ENCODE measurements at places on chromosomes 2 and 18.

DNA sequence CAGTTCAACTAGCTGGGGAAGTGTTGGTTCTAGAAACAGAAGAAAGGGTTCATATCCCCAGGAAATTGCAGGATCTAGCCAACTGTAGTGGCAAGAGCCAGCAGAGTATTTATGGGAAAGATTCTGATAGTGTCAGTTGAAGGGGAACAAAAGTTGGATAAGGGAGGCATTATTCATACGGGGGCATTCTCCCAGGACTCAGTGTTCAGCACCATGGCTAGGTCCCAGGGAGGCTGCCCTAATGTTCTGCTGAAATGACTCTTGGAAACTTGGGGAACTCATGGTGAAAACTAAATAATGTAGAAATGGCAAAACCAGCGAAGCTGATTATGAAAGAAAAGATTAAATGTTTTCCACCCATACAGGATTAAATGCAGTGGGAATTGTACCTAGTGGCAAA, 543.7 kb downstream of the TRIB2 start:
- no peak for DNase-seq

- no peak for DNase-seq
Observed at GRCh38 chr2:38600921-38601455, 1.7 kb downstream of the HNRNPLL start.

DNA sequence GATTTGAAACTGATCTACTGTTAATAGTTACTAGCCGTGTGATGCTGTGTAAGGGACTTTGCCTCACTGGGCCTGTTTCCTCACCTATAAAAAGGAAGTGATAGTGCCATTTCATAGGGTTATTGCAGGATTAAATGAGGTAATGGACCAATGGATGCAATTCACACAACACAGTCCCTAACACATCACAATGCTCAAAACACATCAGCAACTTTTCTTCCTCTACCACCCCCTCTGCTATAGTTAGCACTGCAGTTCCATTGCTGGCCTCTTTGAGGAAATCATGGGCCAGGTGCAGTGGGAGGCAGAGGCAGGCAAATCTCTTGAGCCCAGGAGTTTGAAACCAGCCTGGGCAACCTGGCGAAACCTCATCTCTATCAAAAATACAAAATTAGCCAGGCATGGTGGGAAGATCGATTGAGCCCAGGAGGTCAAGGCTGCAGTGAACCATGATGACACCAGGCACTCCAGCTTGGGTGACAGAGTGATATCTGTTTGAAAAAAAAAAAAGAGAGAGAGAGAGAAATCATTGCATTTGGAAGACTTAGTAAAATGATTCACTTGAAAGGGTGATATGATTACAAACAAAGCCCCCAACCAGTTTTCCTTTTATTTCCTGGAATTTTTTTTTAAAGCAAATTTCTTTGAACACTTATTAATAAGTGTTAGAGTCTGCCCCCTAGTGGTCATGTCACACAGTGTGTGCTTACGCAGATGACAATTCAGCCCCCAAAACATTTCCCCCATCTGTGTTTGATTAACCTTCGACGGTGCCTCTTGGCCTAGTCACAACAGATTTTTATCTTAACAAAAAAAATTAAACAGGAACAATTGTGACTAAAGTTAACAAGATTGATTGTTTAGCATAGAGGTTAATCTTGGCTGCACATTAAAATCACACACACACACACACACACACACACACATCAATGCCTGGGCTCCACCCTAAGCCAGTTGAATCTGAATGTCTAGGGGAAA, 88.6 kb upstream of the BCL11A start:
- DNase-seq, result no peak

GRCh38 chr2:23487735-23488492, 102.9 kb downstream of the KLHL29 start:
- no peak for DNase-seq

DNA sequence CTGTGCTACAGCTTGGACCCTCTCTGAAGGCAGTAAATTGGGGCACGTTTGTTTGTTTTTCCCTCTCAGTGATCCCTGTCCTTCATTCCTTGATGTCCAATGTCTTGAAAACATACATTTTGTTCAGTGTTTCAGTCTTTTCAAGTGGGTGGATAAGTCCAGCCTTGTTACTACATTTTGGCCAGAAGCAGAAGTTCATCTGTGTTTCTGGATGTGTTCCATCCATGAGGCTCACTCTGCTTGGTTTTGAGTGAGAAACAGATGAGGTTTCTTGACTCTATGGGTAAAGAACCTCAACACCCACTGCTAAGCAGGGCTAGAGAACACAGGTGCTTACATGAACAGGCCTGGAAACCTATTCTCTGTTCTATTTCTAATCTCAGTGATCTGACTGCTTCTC, 74.5 kb upstream of the RFX8 start:
- no peak for DNase-seq

DNA sequence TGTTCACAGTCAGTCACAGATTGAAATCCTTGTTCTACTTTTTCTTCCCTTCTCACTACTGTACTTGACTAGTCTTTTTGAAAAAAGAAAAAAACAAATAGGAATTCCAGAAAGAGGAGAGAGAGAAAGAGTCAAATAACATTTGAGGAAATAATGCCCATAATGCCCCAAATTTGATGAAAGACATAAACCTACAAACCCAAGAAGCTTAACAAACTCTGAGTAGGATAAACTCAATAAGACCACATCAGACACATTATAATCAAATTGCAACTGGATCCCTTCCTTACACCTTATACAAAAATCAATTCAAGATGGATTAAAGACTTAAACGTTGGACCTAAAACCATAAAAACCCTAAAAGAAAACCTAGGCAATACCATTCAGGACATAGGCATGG, 30.9 kb downstream of the TMEM185B start:
- DNase-seq, result no peak

DNA sequence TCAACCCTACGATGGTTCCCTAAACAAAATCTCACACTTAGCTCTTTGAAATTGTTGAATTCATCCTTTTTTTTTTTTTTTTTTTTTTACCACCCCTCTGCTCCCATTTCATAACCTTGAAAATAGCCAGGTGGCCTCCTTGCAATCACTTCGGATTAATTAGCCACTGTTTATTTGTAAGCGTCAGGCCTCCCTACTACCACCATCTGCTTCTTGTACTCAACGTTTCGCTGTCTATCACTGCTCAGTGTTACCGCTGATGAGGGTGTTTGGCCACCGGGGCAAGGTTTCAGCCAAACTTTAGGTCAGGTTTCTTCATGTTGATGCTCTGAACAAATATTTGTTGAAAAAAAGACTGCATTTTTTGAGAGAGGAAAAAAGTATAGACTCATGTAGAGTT, 183.2 kb downstream of the EPHA4 start:
- no peak for DNase-seq

GRCh38 chr2:51559026-51559425, 527.1 kb upstream of the NRXN1 start:
- no peak for DNase-seq

GRCh38 chr2:20815216-20815615, 7.7 kb downstream of the LDAH start:
- DNase-seq, result no peak

- no peak for DNase-seq
Observed at GRCh38 chr2:205712508-205712907, 30.2 kb downstream of the NRP2 start.

- no peak for DNase-seq
Observed at GRCh38 chr2:163011000-163011399, 172.4 kb upstream of the KCNH7 start.

DNA sequence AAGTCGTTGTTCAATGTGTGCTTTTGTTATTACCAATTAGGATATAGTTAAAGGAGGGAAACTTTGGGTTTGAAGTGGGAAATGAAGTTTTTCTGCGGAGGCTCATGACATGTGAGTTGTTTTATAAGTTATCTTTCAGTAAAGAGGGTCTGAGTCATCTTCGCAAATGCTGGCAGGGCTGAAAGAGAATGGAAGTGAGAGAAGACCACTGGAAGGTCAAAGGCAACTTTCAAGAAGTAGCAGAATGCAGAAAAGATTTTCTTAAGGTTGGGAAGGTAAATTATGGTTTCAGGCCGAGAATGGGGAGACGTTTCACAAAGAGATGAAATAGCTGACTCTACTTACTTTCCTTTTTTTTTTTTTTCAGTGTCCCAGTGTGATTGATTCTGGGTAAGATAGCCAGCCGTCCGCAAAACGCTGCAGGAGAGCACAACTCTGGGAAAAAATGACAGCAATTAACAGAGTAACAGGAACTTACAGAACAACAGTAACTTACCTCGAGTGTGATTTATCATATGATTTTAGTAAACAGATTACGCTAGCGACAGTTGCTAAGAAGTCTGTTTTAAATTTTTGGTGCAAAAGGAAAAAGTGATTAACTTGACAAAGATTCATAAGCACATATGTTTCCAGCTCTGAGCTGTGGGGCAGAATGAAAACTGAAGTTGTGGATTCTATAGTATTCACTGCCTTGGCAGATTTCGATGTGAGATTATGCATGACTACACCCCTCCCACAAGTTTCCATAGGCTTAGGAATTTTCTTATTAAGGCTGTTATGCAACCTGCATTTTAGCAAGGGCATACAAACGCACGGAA, 46.8 kb upstream of the ACTR3 start:
- DNase-seq, result no peak

GRCh38 chr18:48541026-48541746, 2.4 kb downstream of the CTIF start:
- DNase-seq, result no peak

DNA sequence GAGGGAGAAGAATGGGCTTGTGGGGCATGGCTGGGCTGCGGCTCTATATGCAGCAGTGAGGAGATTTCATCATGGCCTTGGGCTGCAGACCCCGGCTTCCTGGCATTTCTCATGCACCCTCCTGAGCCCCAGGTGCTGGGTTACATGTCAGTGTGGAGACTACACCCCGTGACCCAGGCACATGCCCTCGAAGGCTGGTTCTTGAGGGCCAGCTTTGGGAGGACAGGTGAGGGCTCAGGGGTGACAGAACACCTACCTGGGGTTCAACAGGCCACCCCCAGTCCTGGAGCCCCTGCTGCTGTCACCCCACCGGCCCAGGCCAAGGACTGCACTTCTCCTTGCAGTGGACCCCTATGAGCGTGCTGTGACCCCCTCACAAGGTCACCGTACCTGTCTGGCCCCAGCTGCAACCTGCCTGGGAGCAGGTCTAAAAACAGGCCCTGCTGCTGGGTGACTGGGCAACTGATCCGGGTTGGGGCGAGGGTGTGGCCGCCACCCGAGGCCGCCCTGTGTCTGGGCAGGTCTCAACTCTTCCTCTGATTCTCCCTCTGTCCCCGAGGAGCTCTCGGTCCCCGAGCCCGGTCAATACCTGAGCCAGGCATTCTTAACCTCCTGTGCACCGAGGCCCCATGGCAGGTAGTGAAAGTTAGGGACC, 94.8 kb upstream of the OTOS start:
- DNase-seq, result no peak

- DNase-seq, result no peak
Observed at GRCh38 chr2:38620282-38620977, 17.7 kb upstream of the HNRNPLL start.

DNA sequence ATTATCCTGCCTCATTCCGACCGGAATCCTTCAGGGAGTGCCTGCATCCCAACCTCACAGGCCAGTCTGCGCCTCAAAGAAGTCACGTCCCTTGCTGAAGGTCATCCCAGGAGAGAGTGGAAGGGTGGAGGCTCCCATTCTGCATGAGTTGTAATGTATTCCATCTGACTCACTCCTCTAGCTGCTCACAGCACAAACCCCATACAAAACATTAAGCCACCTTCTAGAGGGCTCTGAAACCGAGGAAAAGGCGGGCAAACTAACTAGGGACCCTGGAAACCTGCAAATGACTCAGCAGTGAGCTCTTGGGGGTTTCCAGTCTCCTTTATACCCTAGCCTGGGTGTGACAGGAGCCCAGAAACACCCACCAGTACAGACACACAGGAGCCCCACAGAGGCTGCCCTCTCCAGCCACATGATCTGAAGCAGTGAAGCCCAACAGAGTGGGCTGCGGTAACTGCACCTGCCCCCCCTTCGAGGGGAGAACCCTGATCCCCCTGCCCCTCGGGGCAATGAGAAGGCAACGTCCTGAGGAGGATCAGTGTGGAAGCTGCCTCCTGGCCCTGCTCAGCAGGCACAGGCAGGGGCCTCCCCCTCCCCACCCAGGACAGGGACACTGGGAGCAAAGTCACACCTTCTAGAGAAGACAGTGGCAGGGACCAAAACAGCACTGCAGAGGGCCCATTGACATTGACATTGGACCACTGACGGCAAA, 69.3 kb upstream of the SNTG2 start:
- no peak for DNase-seq

GRCh38 chr2:114108824-114109416, 219.0 kb downstream of the ACTR3 start:
- DNase-seq, result no peak
